ENCODE measurements at places on chromosomes 4 and X.

- DNase-seq: no peak
These were observed 584 bp upstream of the TMEM165 start for GRCh38 chr4:55395218-55395528.

DNA sequence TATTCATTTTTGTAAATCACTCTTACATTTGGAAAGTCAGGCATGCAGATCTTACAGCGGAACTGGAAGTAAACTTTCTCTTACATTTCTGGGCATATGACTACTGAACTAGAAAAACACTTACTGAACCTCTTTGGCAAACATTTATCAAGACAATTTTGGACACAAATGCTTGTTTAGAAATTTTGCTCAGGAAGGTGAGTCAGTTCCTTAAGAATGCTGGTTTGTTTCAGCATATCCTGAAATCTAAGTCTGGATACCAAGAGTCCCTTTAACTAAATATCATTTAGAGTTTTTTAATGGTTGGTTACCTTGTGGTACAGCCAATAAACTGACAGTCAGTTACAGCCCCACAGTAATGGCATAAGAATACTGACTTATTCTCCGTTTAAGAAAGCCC is 15.0 kb downstream of the SHISA3 start:
- no peak for DNase-seq

DNA sequence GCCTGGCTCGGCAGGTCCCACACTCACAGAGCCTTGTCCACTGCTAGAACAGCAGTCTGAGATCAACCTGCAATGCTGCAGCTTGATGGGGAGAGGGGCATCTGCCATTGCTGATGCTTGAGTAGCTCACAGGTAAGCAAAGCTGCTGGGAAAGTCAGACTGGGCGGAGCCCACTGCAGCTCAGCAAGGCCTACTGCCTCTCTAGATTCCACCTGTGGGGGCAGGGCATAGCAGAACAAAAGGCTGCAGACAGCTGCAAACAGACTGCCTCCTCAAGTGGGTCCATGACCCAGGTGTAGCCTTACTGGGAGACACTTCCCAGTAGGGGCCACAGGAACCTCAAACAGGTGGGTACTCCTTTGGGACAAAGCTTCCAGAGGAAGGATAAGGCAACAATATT is 110.6 kb upstream of the ADAMTS3 start:
- DNase-seq: no peak

GRCh38 chr4:39664828-39665731 is 26.4 kb upstream of the SMIM14 start:
- DNase-seq: no peak

All from CD4-positive, alpha-beta memory T cell (primary cell).